ENCODE measurements at places on chromosomes 12 and 14.

DNA sequence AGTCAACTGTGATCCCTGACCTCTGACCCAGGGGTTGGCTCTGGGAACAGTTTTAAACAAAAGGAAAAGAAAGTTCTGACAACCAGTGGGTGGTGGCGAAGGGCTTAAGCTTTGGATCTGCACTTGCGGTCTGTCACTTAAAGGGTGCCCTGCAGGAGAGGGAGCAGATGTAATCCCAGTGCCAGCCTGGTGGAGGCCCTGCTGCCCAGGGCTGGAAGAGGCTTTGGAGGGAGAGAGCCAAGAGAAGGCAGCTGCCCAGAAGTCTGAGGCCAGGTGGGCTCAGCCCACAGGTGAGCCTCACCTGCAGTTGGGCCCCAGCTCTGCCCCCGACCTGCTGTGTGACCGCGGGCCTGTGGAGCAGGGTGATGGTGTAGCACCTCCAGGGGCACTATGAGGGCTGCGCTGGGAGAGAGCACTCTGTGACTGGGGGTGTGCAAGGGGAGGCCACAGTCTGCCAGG, 19.1 kb downstream of the SH2B3 start:
- DNase-seq: no peak

DNA sequence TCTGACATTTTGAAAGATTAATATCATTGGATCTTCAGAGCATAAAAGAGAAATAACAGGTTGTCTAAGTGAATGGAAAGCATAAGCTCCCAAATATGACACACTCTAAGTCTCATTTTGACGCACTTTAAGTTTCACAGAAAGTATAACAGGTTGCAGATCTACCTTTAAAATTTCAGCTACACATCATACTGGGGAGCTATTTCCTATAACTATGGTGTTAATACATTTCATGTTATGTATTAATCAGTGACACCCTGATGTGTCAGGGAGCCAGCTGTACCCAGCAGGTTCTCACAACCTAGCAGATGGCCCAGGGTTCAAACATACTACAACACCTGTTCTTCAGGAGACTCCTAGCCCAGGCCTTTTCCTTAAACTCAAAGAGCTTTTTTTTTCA, 31.1 kb upstream of the TMX1 start:
- no peak for DNase-seq

DNA sequence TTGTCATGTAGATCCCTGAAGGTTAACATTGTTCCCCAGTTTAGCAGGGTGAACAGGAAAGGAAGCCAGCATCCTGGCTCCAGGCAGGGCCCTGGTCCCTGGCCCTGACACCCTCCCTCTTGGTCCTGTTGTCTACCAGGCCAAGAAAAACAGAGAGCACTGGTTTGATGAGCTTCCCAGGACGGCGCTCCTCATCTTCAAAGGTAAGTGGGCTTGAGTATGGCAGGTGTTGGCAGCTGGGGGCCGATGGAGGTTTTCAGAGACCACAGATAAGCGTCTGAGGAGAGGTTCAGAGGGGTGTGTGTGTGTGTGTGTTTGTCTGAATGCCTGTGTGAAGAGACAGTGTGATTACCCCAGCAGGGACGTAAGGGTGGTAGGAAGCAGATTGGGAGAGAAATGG, 56.3 kb downstream of the SLC8B1 start:
- no peak for DNase-seq

DNA sequence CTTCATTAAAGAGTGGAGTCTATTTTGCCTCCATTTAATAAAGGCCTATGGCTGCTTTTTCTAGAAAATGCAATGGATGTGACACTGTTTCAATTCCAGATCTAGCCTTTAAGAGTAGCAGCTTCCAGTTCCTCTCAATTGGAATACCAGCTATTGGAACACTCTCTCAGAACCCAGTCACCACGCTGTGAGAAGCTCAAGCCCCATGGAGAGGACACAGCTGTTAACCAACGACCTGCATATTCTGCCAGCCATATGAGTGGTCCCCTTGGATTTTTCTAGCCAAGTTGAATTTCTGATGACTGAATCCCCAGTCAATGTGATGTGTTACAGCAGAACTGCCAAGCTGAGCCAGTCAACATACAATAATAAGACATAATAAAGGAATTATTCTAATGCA, 131.8 kb downstream of the TMTC3 start:
- DNase-seq: no peak

- DNase-seq: peak; percentile 34
These were observed 19.7 kb upstream of the DUSP16 start for GRCh38 chr12:12582193-12582881.

GRCh38 chr14:92491782-92492181, 21.8 kb upstream of the RIN3 start:
- no peak for DNase-seq

DNA sequence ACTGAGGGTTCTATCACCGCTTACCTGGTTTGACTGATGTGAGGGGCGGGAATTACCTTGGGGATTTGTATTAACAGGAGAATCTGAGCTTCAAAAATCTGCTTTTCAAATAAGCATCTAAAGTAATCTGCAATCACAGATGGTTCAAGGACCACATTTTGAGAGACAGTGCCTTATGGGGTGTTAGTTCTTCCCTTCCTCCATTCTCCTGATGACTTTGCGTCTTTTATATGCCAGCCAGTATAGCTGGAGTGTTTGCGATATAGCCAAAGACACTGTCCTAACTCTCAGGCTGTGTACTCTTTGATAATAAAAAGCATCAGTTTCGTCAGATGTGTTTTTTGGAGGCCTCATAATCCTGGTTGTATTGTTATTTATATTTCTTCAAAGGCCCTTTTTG, 39.5 kb downstream of the PPHLN1 start:
- no peak for DNase-seq

DNA sequence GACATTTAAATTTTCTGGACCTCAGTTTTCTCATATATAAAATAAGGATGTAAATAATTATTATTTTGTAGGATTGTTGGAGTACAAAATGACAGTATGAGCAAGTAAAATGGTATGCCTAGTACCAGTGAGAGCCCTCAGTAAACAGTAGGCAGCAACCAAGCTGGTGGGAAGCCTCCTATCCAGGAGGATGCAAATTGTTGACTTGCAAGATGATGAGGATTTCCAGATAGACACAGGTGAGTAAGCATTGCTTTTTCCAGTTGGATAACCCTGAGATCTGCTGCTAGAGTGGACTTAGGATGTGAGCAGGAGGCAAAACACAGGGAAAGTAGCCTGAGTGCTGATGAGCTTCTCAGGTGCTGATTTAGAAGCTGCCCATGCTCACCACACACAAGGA, 28.2 kb upstream of the AMIGO2 start:
- DNase-seq: no peak
